ENCODE measurements at places on chromosomes 4 and X. TPM values are rescaled to one million over a fixed set of nuclear protein-coding genes. Genes with fewer than 3 reads are reported as not detected.

GRCh38 chrX:101493225-101493624, 8.0 kb downstream of the ARMCX4 start:
- no peak overlapping the region for H3K4me3 ChIP-seq
- no peaks in the 10 kb centered on the region for H3K36me3 ChIP-seq

DNA sequence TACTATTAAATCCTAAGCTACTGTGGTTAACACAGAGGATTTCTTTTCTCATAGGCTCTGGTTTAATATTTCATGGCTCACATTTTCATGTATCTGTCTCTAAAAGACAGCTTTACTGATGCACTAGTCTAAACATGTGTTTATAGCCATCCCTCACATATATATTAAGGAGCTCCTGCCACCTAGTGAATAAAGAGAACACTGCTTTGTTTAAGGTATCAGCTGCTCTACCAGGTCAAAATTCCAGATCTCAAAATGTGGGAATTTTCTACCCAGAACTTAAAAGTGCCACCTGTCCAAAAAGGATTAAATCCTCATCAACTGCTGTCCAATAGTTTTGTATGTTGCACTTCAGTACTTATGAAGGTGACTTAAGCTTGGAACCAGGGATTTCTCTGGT, 188.5 kb upstream of the TEX13C start:
- no peaks in the 10 kb centered on the region for H3K36me3 ChIP-seq
- H3K4me3 ChIP-seq: no peak overlapping the region

GRCh38 chrX:118536687-118537461, 41.3 kb downstream of the DOCK11 start:
- no peaks in the 10 kb centered on the region for H3K27me3 ChIP-seq
- H3K4me1 ChIP-seq: peaks cover 7% of the 10 kb centered on the region
- H3K36me3 ChIP-seq: no peaks in the 10 kb centered on the region
- no peak overlapping the region for H3K4me3 ChIP-seq
- DNase-seq: peak; percentile 51

DNA sequence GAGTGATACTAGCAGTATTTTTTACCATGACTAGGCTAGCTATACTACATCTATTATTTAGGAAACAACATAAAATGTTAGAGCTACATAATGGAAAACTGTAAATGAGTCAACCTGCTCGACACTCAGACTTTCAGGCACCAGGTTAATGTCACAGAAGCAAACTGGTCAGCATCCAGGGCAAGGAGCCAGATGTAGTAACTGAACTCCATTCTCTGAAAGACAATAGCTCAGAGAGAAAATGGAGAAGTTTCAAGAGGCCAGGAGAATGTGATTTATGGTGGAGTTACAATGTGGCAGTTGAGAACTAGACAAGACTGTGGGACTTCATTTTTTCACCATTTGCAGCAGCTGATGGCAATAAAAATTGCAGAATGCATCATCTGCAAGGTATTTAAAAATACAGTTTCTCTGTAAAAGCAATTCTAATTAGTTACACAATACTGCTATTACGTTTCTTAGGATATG, 342.7 kb upstream of the PABPC4L start:
- no peak overlapping the region for H3K4me3 ChIP-seq
- H3K27ac ChIP-seq: no peak overlapping the region
- no peaks in the 10 kb centered on the region for H3K36me3 ChIP-seq

DNA sequence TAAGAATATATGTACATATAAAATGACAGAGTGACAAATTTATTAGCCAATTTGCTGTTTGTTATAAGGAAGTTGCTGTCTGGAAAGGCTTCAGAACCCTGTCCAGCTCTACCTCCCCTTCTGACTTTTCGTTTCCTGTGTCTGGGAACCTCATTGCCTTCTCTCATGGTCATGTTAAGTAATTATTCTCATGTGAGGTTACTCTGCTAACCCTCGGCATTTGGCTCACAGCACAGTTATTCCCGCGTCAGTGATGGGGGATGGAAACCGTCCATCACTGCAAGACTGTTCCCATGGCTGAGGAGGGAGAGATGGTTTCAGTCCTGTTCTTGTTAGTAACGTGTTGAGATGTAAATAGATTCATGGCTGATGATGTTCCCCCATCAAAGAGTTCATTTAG, 11.9 kb downstream of the EDNRA start:
- no peak overlapping the region for H3K27ac ChIP-seq
- no peaks in the 10 kb centered on the region for H3K36me3 ChIP-seq
- no peak for DNase-seq
- no peaks in the 10 kb centered on the region for H3K27me3 ChIP-seq

- no peak for DNase-seq
- no peak overlapping the region for H3K4me3 ChIP-seq
- no peaks in the 10 kb centered on the region for H3K4me1 ChIP-seq
- H3K27me3 ChIP-seq: no peaks in the 10 kb centered on the region
- no peak overlapping the region for H3K27ac ChIP-seq
- no peaks in the 10 kb centered on the region for H3K36me3 ChIP-seq
These were observed 23.2 kb downstream of the DIAPH2 start for GRCh38 chrX:96707804-96708203.

DYNLT3 gene
- total RNA-seq: 33.5 TPM

TMPRSS11B gene
- total RNA-seq: not detected

CD38 gene
- total RNA-seq: 12.7 TPM

POU4F2 gene
- not detected for total RNA-seq
